Stimulated activated CD8-positive, alpha-beta memory T cell treated with anti-CD3 and anti-CD28 coated beads, Interleukin-2, amount 100 ng/mL, for 1 hour (primary cell): ENCODE measurements at places on chromosomes 7 and 10.

GRCh38 chr10:16117305-16117695 lies 257.0 kb upstream of the MINDY3 start:
- no peak for DNase-seq

- DNase-seq: no peak
These were observed 223.5 kb downstream of the PLXNA4 start for GRCh38 chr7:132352800-132353199.

DNA sequence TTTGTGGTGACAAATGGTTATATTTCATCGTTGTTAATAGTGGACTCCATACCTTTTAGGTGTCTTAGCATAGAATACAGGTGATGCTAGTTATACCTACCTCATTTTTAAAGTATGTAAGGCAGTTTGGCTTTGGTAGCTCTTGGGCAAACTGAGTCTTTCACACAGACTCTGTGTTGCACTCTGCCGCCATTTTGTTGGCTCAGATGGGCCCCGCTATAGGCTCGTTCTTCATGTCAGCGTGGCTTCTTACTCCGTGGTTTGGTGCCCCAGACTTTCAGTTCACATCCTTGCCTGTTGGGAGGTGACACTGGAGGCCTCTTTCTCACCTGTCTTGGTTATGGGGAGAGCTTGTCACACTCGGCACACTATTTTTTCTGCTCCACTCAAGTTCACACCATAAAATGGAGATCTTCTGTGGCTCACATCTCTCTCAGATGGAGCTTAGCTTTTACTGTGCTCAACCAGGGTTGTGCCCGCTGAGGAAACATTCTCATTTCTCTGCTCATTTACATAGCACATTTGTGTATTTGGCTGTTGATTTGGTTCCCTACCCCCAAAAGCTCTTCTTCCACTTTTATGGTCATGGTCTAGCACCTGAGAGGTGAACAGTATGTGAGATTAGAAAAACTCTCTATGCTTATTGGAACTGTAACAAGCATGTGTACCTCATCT lies 178.5 kb downstream of the ARID5B start:
- DNase-seq: no peak

- DNase-seq: no peak
These were observed 100.2 kb downstream of the ACTR3B start for GRCh38 chr7:152859781-152860191.

DNA sequence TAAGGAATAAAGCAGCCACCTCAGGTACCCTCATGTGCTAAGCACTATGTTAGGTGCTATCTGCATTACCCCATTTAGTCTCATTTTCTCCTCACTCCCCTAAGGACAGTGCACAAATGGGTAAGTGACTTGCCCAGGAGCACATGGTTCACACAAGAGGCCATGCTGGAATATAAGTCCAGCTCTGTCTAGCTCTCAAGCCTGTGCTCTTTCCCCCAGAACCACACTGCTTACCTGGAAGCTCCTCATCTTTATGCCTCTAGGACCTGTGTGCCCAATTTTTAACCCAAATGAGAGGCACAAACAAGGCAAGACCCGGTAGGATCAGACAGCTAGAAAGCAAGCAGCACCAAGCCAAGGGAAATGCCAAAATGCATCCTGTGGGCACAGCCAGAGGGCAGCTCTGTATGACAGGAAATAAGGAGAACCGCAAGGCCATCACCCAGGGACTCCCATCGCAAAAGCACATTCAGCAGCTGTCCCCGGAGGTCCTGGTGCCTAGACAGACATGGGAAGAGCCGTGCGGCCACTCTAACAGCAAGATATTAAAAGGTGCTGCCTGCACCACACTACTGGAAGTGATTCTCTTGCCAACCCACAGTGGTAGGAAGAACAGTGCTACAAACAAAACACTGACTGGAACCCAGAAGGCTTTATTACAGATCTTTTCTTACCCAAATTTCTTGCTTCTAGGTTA lies 88.1 kb downstream of the GSAP start:
- DNase-seq: no peak

- no peak for DNase-seq
These were observed 31.8 kb upstream of the GPAM start for GRCh38 chr10:112215342-112215774.

DNA sequence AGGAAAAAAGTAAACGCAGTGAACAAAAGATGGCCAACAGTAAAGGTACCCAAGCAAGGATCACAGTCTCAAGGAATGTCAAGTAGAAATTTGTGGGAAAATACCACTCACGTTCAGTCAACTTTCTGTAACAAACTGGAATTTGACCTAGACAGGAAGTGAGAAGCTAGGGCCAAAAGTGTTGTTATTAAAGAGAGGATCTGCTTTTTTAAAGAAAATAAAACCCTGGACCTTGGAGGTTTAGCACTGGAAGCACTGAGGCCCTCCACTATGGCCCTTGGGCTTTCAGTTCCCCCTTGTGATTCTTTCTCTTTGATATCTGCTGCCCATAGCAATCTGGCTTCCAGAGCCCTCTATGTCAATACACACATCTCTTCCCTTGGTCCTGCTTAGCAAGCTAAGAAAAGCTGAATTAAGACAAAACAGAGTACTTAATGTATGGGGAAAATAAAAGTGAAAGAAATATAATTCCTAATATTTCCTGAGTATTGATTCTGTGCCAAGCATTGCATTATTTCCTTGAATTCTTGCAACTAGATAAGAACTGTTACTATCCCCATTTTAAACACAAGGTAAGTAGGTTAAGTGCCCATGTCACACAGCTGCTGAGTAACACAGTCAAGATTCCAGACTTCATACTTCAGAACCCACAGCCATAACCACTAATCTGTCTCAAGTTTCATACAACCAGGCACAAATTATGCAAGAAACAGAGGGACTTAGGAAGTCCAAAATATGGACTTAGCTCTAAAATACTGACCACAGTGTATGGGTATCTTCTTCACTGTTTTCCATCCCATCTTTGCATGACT lies 2.6 kb upstream of the ZNF438 start:
- no peak for DNase-seq

- DNase-seq: no peak
These were observed 8.0 kb upstream of the SMARCD3 start for GRCh38 chr7:151256410-151257045.

DNA sequence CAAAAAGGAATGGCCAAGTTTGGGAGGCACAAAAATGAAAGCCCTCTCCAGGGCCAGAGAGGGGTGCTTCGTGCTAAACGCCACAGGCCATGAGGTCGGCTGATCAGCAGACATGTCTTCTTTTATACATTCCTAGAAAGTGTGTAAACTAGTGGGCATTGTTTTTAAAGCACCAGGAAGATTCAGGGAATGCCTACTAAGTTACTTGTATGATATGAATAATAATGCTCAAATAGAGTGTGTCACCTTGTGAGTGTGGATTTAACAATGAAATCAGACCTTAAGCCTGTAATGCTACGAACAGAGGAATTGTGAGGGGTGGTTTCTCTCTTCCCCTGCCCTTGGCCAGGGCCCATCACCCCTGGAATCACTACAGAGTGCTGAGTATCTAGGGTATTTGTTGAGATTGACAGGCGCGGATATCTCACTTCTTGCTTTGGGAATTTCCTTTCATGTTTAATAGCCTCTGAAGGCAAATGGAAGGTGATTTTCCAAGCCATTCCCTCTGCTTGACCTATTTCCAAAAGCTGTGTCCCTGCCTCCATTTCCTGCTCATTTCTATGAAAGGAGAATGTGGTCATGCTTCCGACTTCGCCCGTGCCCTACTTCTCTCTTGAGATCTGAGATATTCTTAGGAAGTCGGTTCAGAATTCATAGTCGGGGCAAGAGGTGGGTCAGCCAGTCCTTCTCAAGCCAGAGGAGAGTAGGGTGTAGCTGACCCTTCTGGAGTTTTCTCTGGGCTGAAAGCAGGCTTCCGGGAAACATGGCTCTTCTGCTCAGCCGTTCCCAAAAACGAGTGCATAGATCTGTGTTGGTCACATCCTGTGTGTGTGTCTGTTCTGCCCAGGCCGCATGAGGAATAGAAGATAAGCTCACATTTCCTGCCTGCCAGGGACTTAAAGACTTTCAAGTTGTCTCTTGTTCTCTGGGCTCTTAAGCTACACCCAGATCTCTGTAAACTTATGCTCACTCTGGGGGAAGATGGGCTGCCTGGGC lies 167.8 kb upstream of the ITGB1 start:
- DNase-seq: no peak

- no peak for DNase-seq
These were observed 61.6 kb upstream of the WDR11 start for GRCh38 chr10:120789303-120790203.

DNA sequence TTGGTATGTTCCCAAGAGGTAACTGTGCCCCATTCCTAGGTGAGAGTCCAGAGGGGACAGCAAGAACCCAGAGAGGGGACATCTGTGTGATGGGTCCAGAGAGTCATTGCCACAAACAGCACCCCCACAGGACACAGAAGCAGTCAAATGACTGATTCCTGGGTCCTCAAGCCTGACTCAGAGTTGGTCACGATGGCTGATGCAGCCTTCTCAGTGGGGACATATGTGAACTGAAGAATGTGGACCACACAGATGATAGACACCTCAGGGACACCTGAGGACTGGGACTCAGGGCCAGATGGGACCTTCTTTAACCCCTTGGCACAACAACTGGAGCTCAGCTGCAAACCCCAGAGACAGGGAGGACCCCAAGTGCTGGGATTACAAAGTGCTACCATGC lies 96.5 kb downstream of the STRA8 start:
- no peak for DNase-seq

GRCh38 chr10:114388275-114388674 lies 16.0 kb downstream of the AFAP1L2 start:
- DNase-seq: no peak

DNA sequence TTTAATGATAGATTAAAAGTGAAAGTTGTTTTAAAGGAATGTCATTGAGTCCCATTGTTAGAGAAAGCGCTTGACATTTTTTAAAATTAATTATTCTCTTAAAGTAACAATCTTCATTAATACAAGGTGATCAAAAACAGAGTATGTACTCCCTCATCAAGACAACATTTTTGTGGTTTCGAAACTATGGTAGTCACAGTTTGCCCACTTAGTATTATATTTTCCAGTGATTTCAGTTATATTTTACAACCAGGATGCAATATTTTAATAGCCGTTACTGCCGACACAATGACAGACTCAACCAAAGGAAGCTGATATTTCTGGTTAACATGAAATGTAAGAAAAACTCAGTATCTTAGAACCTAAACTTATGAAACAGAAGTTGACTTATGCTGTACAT lies 31.3 kb downstream of the MKX start:
- DNase-seq: no peak

GRCh38 chr7:7639421-7639820 lies 1.1 kb upstream of the UMAD1 start:
- DNase-seq: no peak

- no peak for DNase-seq
These were observed 17.4 kb downstream of the ADGRA1 start for GRCh38 chr10:133104963-133105640.

DNA sequence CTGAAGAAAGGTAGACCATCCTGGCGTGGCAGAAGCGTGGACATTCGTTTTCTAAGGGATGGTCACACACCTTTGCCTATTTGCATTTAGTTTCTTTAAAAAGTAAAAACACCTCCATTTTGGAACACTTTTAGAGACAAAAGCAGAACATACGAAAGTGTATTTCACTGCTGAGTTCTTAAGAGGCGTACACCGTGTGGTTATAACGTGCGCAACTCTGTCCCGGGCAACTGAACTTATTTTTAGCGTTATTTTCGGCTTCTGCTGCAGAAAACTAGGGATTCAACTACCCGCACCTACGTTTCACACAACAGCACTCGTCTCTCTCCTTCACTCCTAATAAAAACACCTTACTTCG lies 557 bp upstream of the LSM8 start:
- no peak for DNase-seq

- no peak for DNase-seq
These were observed 533.7 kb upstream of the IGFBP3 start for GRCh38 chr7:46454816-46455215.

DNA sequence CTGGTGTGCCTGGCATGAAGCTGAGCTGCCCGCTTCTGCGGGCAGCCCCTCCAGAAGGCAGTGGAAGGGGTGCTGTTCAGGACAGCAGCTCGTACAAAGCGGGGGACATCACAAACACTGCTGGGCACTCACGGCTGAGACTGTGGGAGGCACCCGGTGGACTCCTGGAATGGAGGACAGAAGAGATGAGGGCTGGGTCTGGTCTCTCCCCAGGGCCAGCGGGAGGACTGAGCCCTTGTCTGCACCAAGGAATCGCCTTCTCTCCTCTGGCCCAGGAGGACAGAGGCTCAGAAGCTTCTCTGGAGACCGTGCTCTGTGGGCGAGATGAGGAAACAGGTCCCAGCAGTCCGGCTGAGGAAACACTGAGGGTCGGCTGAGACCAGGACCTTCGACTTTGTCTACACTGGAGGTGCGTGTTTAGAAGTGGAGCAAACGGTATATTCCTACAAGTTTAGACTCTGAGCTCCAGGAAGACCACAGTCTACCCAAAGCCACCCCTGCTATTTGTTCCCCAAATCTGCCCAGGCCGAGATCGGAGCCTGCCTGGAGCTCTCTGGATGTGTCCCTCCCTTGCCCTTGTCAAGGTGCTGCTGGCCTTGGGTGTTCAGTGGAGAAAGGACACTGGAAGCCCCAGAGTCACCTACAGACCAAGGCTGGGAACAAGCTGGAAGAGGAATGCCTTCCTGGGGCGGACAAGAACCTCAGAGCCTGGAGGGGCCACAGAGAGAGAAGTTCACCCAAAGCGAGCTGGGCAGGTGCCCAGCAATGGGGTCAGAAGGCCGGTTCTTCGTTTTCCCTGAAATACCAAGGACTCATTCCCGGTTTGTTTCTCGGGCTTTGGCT lies 12.9 kb upstream of the INPP5A start:
- DNase-seq: no peak

GRCh38 chr10:109343293-109343692 lies 580.0 kb downstream of the XPNPEP1 start:
- DNase-seq: no peak

DNA sequence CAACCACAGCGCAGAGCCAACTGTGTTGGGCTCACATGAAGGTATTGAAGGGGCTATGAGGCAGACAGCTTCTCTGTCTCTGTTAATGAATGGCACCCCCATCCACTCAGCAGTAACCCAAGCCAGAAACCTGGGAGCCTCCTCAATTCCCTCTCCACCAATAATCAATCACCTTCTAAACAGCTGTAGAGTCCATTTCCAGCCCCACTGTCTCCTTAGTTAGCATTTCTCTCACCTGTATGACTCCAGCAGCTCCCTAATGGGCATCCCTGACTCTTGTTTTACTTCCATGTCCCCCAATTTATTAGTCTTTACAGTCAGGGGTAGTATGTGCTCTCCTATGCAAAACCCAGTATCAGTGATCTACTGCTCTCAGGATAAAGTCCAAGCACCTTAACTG lies 6.9 kb downstream of the SRI start:
- DNase-seq: no peak

DNA sequence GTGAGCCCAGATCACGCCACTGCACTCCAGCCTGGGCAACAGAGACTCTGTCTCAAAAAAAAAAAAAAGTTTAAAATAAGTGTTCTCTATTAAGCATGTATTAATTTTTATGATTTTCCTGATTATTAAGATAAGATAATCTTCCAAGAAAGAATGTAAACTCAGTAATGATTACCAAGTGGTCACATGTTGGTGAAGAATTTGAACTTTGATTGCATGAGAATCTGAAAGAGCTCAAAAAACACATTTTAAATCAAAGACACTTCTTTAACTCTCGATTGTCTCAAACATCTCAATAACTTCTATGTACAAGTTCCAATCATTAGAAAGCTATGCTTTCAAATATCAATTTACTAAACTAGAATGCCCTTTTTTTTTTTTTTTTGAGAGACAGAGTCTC lies 33.8 kb downstream of the SNX8 start:
- DNase-seq: no peak

- no peak for DNase-seq
These were observed 154.8 kb downstream of the CCDC3 start for GRCh38 chr10:12846718-12847117.
